ENCODE measurements at places on chromosomes 12 and 14.

DNA sequence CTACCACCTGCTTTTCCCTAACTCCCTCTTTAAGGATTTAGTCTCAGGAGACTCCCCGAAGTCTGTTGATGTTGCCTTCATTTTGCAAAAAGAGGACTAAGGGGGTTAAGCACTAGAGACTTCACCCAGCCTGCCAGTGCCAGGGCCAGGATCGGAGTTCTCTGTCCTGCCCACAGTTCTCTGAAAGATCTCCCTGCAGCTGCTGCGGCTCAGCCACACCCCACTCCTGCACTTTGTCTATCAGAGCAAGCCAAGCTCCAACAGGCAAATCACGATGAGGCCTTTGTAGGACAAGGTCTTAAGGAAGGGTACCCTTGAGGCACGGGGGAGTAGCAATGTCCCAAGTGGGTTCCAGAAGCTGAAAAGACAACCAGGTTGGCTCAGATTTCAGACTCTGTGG is 148.8 kb upstream of the EGLN3 start:
- no peak for DNase-seq

DNA sequence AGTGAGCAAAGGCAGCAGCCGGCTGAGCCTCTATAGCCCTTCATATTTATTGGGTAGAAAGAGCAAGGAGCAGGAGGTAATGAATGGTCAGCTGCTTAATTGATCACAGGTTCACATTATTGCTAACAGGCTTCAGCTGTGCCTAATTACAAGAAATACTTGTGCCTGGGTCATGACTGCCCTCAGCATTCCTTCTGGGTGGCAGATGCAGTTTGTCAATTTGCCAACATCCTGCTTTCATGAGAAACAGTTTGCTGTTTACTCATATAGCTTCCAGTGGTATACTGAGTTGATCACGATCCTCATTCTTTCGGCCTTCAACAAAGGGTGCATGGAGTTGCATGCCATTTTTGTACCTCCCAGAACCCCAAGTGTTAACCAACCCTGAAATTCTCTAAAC is 81.0 kb upstream of the PLEKHG7 start:
- no peak for DNase-seq

DNA sequence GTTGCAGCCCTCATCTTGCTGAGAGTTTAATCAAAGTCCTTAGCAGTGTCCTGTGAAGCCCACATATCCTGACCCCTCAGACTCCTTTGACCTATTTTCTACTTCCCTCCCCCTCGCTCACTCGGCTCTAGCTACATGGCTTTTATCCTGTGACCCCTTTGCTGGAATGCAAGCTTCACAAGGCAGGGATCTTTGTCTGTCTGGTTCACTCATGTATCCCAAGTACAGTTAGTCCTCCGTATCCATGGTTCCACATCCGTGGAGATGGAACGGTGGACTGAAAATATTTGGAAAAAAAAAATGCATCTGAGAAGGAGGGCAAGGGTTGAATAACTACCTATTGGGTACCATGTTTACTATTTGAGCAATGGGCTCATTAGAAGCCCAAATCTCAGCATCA is 173.8 kb downstream of the BCAT1 start:
- no peak for DNase-seq

GRCh38 chr12:2640281-2640680 is 154.5 kb upstream of the FKBP4 start:
- no peak for DNase-seq

GRCh38 chr12:67107751-67108269 is 161.3 kb upstream of the CAND1 start:
- DNase-seq, result no peak

DNA sequence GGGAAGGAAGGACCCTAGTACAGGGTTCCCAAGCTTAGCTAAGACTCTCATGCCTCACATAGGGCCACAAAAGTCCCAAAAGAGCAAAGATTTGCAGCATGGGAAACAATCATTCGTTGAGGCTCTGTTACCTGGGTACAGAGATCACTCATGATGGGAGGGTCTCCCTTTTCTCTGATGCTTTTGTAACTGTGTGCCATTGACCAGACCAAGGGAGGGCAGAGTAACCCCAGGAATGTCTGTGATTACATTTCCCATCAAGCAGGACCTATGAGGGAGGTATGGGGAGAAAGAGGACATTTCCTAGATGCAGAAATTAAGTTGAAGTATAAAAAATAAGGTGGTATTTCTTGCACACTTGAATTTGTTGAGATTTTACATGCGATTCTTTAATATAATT is 16.4 kb upstream of the DLGAP5 start:
- no peak for DNase-seq

DNA sequence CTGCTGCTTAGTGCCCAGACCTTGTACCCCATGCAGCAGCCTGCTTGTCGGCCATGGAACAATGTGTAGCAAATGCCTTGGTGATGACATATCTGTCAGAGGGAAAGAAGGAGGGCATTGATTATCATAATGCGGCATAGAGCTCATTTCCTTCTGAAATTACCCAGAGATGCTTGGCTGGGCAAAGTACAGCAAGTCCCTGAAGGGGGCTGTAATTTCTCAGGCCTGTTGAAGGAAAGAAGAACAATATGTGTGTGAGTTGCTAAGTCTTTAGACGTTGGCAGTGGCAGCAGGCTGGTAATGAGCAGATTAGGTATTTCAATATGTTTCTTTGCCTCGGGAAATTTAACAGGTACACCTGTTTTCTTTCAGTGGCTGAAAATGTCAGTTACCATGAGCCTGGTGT is 128.6 kb downstream of the CRADD start:
- no peak for DNase-seq

GRCh38 chr14:91202234-91202974 is 42.1 kb downstream of the GPR68 start:
- DNase-seq, result no peak

GRCh38 chr12:68206446-68206845 is 19.2 kb downstream of the IL26 start:
- DNase-seq, result no peak

DNA sequence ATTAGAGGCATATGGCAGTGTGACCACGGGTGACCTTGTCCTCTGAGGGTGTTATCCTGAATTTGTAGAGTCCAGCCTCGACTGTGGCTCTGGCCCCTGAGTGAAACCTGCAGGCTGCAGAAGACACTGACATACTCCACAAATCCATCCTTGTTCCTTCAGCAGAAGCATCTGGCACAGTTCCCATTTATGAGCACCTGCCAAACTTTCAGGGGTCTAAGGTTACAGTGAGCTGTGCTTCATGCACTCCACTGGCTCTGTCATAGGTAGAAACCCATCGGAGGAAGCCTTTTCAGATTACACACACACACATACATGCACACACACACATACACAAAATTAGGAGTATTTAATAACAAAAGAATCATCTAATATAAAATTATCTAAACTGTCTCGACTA is 13.6 kb upstream of the NUAK1 start:
- DNase-seq, result no peak

DNA sequence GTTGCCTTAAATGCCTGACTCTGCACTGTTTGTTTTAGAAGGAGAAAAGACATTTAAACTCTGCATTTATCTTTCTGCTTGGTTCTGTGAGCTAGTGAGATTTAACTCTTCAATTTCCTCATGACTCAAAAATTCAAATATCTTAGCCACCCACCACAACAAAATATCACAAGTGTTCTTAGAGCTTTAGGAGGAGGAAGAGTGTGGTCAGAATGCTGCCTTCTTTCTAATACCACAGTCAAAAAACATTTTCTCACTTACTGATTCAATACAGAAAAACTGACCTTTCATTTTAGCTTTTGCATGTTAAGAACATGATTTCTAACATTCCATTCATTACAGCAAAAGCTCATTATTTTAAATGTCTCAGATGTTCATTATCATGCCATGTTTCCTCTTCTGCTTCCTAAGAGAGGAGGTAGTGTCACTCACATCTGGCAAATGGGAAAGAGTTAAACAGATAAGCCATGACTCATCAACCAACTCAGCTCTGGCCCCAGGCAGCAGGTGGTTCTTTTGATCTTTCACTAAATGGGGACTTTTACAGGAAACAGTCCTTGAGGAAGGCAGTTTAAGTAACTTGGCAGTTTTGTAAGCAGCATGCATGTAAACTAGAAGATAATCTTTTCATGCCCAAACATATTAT is 56.4 kb upstream of the RNU6-8 start:
- no peak for DNase-seq

DNA sequence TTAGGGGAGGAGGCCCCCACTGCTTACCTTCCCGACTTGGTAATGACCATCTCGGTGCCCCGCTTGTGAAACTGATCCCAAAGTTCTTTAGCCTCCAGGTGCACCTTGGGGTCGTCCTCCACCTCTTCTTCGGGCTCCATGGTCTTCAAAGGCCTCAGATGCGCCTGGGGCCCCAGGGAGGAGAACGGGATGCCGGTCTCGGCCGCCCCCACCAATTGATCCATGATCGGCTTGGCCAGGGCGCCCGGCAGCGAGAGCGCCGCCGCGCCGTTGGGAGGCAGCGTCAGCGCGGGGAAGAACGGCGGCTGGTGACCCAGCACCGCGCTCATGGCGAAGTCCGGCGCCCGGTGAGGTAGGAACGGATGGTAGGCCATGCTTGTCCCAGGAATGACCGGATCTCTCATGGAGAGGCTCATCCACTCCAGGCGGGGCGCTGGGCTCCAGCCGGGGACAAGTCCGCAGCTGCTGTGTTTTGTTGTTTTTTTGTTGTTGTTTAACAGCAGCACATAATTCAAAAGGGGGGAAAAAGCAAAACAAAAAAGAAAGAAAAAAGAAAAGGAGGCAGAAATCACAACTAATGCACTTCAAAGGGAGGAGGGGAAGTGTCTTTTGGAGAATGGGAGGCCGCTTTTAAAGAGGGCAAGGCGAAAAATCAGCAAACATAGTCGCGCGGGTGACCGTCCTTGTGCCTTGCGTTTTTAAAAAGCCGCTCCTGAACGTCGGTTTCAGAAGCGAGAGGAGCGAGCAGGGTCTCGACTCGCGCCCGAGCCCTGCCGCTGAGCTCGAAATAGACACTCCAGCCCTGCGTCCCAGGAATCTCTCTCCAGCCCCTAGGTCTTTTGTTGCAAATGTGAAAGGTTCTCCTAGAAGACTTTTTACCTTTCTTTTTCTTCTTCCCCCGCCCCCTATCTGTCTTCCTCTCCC is 928 bp downstream of the TBX3 start:
- no peak for DNase-seq

All from NCI-H526 (cell line).